ENCODE measurements at places on chromosomes 6 and 20.

DNA sequence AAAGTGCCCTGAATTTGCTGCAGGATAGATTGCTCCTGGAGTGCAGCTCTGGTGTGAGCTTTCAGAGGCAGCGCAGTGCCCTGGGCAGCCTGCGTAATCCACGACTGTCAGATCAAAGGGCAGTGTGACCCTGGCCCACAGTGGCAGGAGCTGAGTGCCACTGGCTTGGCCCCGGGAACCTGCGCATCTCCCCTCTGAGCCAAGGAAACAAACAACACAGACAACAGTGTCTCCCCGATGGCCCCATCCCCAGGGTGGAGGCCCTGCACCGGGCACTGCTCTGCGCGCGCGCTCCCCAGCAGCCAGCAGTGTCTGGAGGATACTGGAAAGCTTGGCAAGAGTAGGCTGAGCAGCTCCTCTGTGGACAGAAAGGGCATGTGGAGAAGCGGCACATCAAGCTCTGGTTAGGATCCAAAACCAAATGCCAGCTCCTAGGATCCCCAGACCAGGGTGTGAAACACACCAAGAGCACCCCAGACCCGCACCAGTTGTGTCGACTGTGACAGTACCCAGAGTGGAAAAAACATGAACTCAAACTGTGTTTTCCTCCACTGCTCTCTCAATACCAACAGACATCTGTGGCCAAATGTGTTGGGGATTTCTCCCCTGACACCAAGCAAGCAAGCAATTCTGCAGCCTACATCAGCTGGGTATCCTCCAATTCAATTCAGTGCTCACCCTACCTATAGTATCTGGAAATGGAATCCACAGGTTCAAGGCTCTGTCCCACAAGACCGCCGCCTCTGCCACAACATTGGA lies 26.7 kb downstream of the RBCK1 start:
- DNase-seq: no peak

GRCh38 chr6:88616380-88616779 lies 347.0 kb downstream of the RNGTT start:
- no peak for DNase-seq

GRCh38 chr6:169938262-169938701 lies 186.9 kb downstream of the ERMARD start:
- no peak for DNase-seq

- no peak for DNase-seq
Measured at GRCh38 chr6:36970892-36971842, 14.8 kb downstream of the MTCH1 start.

GRCh38 chr6:6474170-6474920 lies 114.2 kb upstream of the LY86 start:
- no peak for DNase-seq

GRCh38 chr6:100806296-100806695 lies 74.8 kb downstream of the ASCC3 start:
- DNase-seq: no peak

GRCh38 chr20:1287306-1287705 lies 21.2 kb downstream of the SNPH start:
- DNase-seq: no peak

- DNase-seq: no peak
Measured at GRCh38 chr6:158674342-158675131, 24.7 kb downstream of the SYTL3 start.
